Body of pancreas (tissue), 4 donors: ENCODE measurements at places on chromosomes 1 and 21. TPM values are rescaled to one million over a fixed set of nuclear protein-coding genes. Genes with fewer than 3 reads are reported as not detected.
A peak's percentile ranks its signal among the peaks of the same experiment; 100 is the strongest.

- DNase-seq, result peak; percentile 88
- H3K36me3 ChIP-seq, result no peaks in the 10 kb centered on the region
- no peaks in the 10 kb centered on the region for H3K27me3 ChIP-seq
- peak within 1 kb of the TSS; percentile 30 for H3K4me3 ChIP-seq
- H3K4me1 ChIP-seq, result no peaks in the 10 kb centered on the region
- H3K27ac ChIP-seq, result no peak within 1 kb of the TSS
Measured at GRCh38 chr1:247007511-247008405, at the start of gene ZNF695. ZNF695 (minus strand) TSS chr1:247008057; CDS start chr1:247007908, 149 bp downstream.

- no peak overlapping the region for H3K27ac ChIP-seq
- H3K4me1 ChIP-seq, result no peaks in the 10 kb centered on the region
- no peaks in the 10 kb centered on the region for H3K27me3 ChIP-seq
- no peaks in the 10 kb centered on the region for H3K36me3 ChIP-seq
Measured at GRCh38 chr1:177425199-177425598, 254.4 kb downstream of the BRINP2 start.

The ATP5PB gene
- total RNA-seq, result 55.0 TPM

DNA sequence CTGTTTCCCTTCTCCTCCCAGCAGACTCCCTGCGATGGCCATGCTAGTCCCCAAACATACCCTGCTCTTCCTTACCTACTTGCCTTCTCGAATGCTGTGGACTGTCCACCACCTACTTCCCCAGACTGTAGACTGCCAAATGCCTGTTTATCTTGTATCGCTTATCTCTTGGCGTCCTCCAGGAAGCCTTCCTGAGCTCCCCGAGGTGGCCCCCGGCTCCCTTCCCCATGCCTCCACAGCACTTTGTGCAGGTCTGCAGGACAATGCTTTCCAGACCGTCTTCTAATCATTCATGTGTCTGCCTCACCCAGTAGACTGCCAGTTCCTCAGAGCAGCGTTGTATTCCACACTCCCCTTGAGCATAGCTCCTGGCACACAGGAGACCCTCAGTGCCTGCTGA is 41.7 kb downstream of the RHBG start:
- no peak overlapping the region for H3K27ac ChIP-seq
- no peaks in the 10 kb centered on the region for H3K27me3 ChIP-seq
- no peaks in the 10 kb centered on the region for H3K36me3 ChIP-seq
- no peaks in the 10 kb centered on the region for H3K4me1 ChIP-seq

The MAPKAPK2 gene
- total RNA-seq, result 29.1 TPM

GRCh38 chr1:21524686-21525339 is 15.6 kb downstream of the ALPL start:
- no peaks in the 10 kb centered on the region for H3K27me3 ChIP-seq
- H3K4me1 ChIP-seq, result no peaks in the 10 kb centered on the region
- no peak overlapping the region for H3K27ac ChIP-seq
- no peak for DNase-seq

The BRINP2 gene
- not detected for total RNA-seq

GRCh38 chr1:81114191-81114590 is 686.5 kb upstream of the ADGRL2 start:
- H3K36me3 ChIP-seq, result no peaks in the 10 kb centered on the region
- H3K4me3 ChIP-seq, result no peak overlapping the region
- H3K27ac ChIP-seq, result no peak overlapping the region
- no peaks in the 10 kb centered on the region for H3K27me3 ChIP-seq

DNA sequence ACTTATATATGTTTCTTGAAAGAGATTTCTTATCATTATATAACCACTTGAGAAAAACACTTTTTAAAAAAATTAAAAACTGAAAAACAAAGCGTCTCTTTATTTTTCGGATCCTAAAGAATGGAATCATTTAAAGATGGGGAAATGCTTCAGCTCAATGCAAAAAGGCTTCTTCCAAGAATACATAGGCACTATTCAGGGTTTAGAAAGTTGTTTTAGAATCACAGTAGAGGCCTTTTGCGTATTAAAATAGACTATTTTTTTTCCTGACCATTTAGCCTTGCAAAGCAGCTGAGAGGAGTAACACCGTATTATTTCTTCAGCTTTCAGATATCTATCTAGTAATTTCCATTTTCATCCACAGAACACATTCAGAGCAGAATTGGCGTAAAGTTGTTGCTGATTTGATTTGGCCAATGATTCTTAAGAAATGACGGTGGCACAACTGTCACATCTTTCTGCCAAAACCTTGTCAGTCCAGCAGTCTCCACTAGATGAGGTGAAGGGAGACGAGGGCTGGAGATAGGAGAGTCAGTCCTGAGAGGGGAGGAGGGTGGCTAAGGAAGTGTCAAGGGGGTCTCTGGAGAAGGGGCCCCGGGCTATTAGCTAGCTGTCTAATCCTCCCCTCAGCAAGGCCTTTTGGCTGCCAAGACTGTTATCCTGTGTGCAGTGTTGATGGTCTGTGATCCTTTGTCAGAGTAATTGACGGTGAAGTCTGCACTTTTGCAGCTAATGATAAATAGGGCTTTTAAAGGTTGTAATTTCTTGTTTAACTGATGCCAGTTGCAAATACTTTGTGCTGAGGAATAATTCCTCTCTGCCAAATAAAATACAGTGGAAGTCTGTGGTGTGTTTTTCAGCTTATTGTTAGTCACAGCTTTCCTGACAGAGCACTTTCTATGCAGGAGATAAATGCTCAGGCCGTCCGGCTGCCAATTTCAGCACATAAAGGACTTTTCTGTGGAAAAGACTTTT is 34.7 kb downstream of the PRRX1 start:
- H3K36me3 ChIP-seq, result no peaks in the 10 kb centered on the region
- DNase-seq, result no peak
- H3K27me3 ChIP-seq, result no peaks in the 10 kb centered on the region
- H3K4me3 ChIP-seq, result no peak overlapping the region

DNA sequence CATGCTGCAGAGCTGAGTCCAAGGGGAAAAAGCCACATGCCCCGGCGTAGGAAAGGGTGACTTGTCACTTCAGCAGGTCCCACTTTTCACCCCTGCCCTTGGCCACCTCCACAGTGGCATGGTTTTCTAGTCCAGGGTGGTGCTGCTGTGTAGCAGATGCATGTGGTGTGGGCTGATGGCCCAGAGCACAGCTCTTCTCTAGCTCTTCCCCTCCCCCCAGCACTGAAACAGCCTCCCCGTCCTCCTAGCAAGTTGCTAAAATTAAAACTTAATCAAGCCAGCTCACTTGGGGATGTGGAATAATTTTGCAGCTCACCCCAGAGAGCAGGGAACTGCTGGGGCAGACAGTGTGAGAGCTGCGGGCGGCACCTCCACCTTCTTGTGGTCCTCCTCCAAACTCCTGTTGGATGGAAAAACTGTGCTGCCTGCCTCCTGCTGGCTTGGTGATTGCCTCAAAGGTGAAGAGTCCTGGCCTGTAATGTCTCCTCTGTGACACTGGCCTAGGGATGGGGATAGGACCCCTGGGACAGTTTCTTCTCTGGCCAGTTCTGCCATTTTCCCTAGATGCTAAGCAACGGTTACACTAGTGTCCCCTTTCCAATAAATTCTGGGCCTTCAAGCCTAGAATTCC is 91.6 kb downstream of the RNF220 start:
- H3K27ac ChIP-seq, result no peak overlapping the region
- no peak for DNase-seq
- H3K4me1 ChIP-seq, result no peaks in the 10 kb centered on the region
- no peak overlapping the region for H3K4me3 ChIP-seq
- no peaks in the 10 kb centered on the region for H3K27me3 ChIP-seq

GRCh38 chr1:224881762-224882211 is 47.7 kb upstream of the DNAH14 start:
- H3K4me1 ChIP-seq, result peaks cover 8% of the 10 kb centered on the region
- H3K27ac ChIP-seq, result no peak overlapping the region
- no peak overlapping the region for H3K4me3 ChIP-seq
- H3K36me3 ChIP-seq, result no peaks in the 10 kb centered on the region
- DNase-seq, result no peak

GRCh38 chr21:37675202-37675801 is 241.0 kb downstream of the KCNJ6 start:
- peaks cover 7% of the 10 kb centered on the region for H3K4me1 ChIP-seq
- no peak overlapping the region for H3K27ac ChIP-seq
- no peak overlapping the region for H3K4me3 ChIP-seq

DNA sequence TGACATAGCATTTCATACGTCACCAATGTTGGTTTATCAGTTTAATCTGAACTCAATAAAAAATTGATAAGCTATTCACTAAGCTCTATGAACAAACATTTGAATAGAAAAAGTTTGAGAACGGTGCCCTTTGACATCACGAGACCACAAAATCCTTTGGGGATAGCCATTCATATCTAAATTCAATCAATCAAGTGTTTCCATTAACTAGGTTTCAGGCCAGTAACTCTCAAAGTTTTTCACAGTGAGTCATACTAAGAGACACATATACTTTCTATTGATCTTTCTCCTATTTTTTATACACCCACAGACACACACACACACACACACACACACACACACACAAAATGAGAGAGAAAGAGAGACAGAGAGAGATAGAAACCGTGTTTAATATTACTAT is 235.4 kb upstream of the SNX7 start:
- H3K27me3 ChIP-seq, result no peaks in the 10 kb centered on the region
- H3K36me3 ChIP-seq, result no peaks in the 10 kb centered on the region
- H3K4me1 ChIP-seq, result peaks cover 15% of the 10 kb centered on the region
- no peak for DNase-seq

DNA sequence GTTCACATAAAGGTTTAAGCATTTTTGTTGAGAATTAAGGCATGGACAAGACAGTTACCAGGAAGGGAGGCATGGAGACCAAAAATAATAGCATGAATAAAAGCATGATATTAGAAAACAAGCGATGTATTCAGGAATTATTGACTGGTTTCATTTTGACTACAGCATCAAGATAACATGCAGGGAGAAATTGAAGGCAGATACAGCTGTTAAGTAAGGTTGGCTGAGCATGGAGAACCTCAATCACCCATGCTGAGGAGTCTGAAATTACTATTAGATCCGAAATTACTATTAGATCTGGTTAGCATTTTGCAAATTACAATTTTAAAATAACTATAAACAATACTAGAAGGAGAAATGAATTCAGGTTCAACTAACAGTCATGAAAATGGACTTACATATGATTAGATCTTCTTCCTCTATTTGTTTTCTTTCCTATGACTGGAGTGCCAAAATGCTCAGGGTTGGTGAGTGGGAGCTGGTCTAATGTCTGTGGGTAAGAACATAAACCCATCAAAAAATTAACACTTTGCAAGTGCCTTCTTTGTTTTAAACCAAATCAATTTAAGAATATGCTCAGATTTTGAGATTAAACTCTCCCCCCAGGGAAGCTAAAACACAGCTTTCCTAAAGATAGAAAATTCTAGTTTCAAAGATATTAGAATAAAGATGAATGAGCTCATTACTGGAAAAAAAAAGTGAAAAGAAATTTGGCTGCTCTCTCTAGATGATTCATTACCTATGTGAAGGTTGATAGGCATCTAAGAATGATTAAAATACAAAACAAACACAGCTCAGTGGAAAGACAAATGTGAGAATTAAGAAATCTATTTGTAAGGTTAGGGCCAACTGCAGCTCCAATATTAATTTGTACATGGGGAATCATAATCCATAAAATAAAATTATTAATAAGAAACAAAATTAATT is 81.7 kb downstream of the ARID4B start:
- H3K27me3 ChIP-seq, result no peaks in the 10 kb centered on the region
- peak overlapping the region; percentile 6 for H3K27ac ChIP-seq
- H3K4me3 ChIP-seq, result no peak overlapping the region
- peaks cover 20% of the 10 kb centered on the region for H3K4me1 ChIP-seq

DNA sequence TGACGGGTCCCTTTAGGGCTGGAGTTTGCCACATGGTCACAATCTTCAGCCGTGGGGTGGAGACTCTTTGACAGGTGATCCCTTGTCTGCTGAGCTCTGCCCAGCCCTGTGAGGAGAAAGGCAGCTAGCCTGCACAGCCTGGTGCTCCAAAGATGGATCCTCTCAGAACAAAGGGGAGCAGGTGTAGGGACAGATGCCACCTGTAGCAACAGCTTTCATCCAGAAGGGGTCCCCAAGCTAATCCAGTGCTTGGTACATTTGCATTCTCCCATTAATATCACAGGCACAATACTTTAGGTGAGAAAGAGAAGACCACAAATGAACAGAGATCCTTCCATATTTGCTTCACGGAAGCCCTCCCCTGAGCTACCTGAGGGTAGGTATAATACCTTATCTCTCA is 93.2 kb downstream of the CCDC185 start:
- DNase-seq, result no peak
- H3K4me1 ChIP-seq, result no peaks in the 10 kb centered on the region
- H3K36me3 ChIP-seq, result no peaks in the 10 kb centered on the region
- no peak overlapping the region for H3K4me3 ChIP-seq
- no peak overlapping the region for H3K27ac ChIP-seq
- no peaks in the 10 kb centered on the region for H3K27me3 ChIP-seq

DNA sequence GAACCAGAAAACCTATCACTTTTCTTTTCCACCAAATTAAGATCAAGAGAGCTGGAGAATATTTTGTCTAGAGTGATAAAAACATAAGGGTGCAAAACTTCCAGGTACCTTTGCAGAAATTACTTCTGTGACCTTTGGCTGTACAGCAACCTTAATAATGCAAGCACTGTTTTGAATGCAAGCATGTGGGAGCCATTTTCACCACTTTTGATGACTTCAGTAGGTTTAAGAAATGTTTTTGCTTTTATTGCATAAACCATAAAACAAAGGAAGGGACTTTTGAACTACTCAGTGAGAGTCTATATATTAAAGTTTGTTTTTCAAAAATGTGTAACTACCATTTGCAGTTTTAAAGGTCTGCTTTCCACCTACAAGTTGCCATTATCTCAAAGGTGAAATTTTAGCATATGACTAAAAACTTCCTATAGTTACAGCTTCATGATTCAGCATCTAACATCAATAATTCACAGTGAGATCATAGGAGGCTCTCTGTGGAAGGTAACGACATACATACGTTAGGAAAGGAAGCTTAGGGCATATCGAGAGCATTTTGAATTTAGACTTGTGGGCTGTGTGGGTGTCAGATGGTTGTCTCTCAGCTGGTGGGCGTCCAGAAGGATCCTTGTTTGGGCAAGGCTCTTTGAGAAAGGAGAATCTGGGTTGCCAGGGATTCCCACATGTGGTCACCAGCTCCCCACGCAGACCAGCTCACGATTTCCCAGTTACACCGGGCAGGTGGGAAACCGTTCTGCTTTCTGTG is 1.1 kb upstream of the GADD45A start:
- DNase-seq, result no peak
- H3K4me3 ChIP-seq, result no peak overlapping the region
- no peaks in the 10 kb centered on the region for H3K27me3 ChIP-seq
- peak overlapping the region; percentile 88 for H3K27ac ChIP-seq
- H3K36me3 ChIP-seq, result peaks cover 1% of the 10 kb centered on the region

DNA sequence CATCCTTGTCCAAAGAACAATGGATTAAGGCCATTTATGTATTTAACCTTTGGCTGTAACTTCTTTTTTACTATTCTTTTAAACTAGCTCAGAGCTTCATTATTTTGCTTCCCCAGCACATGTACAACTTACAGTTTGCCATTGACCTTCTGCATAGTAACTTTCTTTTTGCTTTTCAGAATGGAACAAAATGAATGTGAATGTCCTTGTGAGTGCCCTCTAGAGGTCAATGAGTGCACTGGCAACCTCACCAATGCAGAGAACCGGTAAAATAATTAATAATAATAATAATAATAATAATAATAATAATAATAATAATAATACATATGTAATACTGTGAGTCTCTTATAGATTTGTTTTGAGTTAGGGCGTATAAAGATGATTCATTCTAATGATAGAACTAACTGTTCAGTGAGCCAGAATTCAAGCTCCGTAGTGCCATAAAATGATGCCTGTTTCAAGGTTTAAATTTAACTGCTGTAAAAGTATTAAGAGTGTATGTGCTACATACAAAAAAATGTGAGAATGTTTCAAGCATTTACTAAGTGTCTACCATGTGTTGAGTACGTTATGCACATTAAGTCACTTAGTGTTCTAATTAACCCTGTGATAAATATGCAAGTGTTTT is 69.0 kb upstream of the RAVER2 start:
- no peak overlapping the region for H3K4me3 ChIP-seq
- no peaks in the 10 kb centered on the region for H3K36me3 ChIP-seq
- H3K27me3 ChIP-seq, result no peaks in the 10 kb centered on the region
